ENCODE measurements at places on chromosomes 7 and 10.

GRCh38 chr10:91592266-91592975 lies 40.5 kb downstream of the PPP1R3C start:
- DNase-seq = no peak

GRCh38 chr10:26525586-26525985 lies 87.4 kb downstream of the APBB1IP start:
- no peak for DNase-seq

- no peak for DNase-seq
Observed at GRCh38 chr10:7545261-7545660, 121.5 kb downstream of the ITIH5 start.

DNA sequence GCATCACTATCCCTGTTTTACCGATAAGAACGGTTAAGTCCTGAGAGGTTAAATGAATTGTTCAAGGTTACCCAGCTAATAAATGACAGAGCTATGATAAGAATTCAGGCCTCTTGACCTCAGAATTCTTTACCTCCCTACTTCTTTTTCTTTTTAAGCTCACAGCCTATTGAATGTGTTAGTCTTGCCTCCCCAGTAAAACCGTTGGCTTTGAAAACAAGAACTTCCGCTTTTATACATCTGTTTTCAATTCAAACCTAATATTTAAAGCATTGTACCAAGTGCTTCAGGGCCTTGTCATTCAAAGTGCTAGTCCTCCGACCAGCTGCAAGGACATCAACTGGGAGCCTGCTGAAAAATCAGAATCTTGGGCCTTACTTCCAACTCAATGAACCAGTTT lies 15.6 kb downstream of the SEC31B start:
- no peak for DNase-seq

- DNase-seq = no peak
Observed at GRCh38 chr7:50477640-50478039, 27.5 kb upstream of the FIGNL1 start.

DNA sequence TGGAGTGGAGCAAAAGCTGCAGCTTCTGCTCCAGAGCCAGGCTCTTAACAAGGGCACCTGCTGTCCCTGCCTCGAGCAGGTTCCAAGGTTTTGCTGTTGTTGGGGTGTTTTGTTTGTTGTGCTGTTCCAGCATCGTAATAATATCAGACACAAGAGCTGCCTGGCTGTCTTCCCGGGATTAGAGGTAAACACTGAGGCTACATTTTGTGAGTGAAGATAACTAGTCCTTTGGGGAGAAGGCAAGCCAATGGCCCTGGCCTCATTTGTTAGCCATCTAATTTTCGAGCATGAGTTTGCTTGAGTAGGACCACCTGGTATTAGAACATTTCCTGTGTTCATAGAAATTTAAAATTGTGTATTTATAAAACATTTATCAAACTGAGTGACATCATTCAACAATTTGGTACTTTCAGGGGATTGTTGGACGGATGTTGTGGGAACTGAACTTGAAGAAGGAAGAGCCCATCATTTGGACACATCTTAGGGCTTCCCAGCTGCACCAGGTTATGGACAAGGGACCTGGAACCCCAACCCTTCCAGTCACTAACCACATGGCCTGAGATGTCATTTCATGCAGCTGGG lies 555.0 kb downstream of the TNS3 start:
- DNase-seq = no peak

GRCh38 chr10:79022565-79023230 lies 46.1 kb upstream of the ZMIZ1 start:
- peak; percentile 19 for DNase-seq
